Myocyte (in vitro differentiated cells): ENCODE measurements at places on chromosomes 1 and 21.

GRCh38 chr1:243475966-243476365 is 220.1 kb downstream of the SDCCAG8 start:
- no peak for DNase-seq

DNA sequence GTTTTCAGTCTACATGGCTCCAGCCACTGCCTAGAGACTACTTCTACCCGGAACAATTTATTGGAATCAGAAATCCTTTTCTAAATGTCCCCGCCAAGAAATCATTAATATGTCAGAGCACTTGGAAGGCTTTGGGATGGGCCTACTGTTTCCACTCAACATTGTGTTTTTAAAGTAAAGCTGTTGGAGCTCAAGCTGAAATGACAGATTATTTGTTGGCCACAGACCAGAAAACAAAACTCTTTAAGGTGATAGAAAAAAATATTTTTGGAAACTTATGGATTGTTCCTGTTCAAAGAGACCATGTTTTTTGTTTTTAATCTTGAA is 496 bp downstream of the VPS45 start:
- no peak for DNase-seq

DNA sequence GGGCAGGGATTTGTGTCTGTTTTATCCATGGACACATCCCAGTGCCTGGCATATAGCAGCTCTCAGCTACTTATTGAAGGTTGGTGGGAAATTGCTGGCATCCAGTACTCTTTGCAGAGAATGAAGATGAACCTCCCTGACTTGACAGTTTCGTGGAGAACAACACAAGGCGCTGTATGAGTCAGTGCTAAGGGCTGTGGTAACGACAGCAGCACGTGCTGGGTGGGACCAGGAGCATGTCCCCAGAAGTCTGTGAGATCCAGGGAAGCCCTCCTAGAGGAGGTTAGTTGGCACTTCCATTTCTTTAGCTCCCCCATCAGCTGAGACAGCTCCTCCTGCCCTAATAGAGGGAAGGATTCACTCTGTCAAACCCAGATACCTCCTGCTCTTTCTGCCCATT is 25.9 kb upstream of the IL19 start:
- DNase-seq, result peak; percentile 43

- peak; percentile 55 for DNase-seq
These were observed 33.3 kb downstream of the DNTTIP2 start for GRCh38 chr1:93845538-93846205.

GRCh38 chr1:119859647-119860046 is 36.7 kb downstream of the ADAM30 start:
- DNase-seq, result peak; percentile 62

- DNase-seq, result peak; percentile 18
These were observed 553.9 kb downstream of the DPYD start for GRCh38 chr1:97366984-97367383.

- peak; percentile 57 for DNase-seq
These were observed 29.0 kb downstream of the TRIM62 start for GRCh38 chr1:33152685-33153432.

GRCh38 chr1:206905295-206906164 is 8.3 kb downstream of the IL24 start:
- DNase-seq, result peak; percentile 31

- DNase-seq, result peak; percentile 19
These were observed 30.2 kb downstream of the SRRM1 start for GRCh38 chr1:24673341-24673740.

GRCh38 chr1:73197972-73198371 is 915.6 kb upstream of the NEGR1 start:
- DNase-seq, result no peak

- no peak for DNase-seq
These were observed 40.4 kb downstream of the NIBAN1 start for GRCh38 chr1:184933944-184934343.

DNA sequence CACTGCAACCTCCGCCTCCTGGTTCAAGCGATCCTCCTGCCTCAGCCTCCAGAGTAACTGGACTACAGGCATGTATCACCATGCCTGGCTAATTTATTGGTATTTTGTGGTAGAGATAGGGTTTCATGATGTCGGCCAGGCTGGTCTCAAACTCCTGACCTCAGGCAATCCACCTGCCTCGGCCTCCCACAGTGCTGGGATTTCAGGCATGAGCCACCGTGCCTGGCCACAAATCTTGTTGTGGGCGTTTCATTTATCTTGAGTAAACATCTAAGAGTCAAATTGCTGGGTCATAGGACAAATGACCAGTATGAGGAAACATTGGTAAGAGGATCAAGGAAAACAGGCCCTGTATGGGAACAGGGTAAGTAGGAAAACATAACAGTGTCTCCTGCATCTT is 17.9 kb downstream of the TMEM200B start:
- DNase-seq, result peak; percentile 18

- no peak for DNase-seq
These were observed 57.9 kb upstream of the GJB5 start for GRCh38 chr1:34696981-34697380.

DNA sequence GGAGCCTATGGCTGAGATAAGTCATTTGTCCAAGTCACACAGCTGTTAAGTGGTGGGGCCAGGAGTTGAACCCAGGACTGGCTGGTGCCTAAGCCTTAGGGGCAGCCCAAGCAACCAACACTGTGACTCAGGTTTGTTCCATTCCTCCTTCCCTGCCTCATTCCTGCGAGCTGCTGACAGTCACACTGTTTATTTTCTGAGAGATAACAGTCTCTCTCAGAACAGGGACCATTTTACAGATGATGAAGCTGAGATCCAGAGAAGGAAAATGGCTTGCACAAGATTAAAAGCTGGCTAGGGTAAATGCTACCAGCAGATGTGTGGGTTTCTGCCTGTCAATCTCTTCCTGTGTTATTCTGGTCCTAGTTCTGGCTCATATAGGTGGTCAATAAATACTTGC is 24.3 kb upstream of the TCEA3 start:
- no peak for DNase-seq

GRCh38 chr1:109786112-109786480 is 22.4 kb upstream of the EPS8L3 start:
- DNase-seq, result no peak

GRCh38 chr1:4509206-4509605 is 145.2 kb upstream of the AJAP1 start:
- DNase-seq, result no peak

- no peak for DNase-seq
These were observed 34.1 kb downstream of the SPATA46 start for GRCh38 chr1:162342452-162342983.

DNA sequence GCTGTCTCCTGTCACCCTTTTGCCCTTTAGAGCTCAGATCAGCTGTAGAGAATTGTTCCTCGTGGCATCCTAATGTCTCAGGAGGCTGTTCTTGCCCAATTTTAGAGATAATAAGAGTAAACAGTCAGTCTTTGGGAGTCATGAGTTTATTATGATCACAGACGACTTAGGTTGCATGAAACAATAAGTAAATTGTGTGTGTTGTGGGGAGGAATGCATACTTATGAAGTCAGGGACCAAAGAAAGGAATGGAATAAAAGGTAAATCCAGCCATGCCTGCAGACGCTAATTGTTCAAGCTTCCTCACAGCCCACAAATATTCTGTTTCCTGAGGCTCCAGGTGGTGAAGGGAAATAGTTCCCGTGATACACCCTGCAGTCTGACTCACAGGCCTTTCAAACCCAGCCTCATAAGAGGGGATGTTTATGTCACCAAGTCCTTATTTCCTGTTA is 897 bp downstream of the EPHX4 start:
- no peak for DNase-seq

DNA sequence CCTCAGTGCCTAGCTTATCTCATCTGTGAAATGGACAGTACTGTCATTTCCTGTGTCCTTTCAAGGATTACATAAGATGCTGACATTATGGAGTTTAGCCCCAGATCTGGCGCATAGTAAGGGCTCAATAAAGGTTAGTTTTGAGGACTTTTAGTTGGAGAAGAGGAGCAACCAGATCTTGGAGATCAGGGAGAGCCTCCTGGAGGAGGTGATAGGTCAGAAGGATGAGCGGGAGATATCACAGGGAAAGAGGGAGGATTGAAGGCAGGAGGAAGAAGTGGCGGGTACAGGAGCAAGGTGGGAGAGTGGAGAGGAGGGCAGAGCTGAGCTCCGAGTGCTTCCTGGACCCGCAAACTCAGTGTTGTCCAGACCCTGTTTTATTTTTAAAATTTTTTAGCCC is 17.5 kb downstream of the SLC66A1 start:
- no peak for DNase-seq

DNA sequence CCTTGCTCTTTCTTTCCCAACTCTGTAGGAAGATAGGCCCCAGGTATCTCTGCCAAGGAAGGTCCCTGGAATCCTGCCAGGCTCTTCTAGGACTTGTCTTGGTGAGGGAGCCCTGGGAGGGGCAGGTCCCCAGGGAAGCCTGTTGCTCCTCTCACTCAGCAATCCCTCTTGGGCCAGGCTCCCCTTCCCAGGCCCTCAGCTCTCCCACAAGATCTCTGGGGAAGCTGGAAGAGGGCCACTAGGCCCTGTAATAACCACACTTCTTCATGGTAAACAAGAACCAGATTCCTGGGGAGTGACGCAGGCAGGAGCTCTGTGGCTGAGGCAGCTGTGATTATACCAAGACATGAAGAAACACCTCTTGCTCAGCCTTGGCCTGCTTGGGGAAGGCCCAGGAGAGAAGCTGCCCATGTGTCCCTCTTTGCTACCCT is 9.9 kb upstream of the MAPKAPK2 start:
- peak; percentile 99 for DNase-seq

GRCh38 chr1:234154320-234155251 is 218.7 kb upstream of the COA6 start:
- DNase-seq, result peak; percentile 62

DNA sequence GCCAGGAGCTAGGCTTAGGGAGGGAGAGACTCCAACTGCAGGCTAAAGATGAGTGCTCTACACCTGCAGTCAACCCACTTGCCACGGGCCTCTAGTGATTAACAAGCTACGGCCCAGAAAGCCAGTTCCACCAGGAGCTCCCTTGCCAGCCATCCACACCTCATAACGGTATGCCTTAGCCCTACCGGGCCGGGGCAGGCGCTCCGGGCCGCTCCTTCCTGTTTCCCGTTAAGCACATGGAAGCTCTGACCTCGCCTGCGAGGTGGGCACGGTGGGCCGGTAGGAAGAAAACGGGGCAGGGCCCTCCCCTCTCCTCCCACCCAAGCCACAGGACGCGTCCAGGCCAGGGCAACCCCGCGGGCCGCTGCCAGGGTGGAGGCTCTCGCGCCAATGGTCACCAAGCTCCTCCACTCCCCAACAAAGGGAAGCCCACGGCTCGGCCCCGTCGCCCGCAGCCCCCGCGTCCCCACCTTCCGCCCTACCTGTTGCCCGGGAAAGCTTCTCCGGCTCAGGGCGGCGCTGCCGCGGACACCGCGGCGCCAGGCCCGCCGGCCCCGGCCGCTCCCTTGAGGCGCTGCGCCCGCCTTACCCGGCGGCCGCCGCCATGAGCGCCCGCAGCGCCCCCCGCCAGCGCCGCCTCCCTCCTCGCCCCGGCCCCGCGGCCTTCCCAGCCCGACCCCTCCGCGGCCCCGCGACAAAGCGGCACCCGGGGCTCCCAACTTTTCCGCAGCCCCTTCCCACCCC is 627 bp downstream of the CERS2 start:
- DNase-seq, result peak; percentile 32
